IMR-90 (cell line): ENCODE measurements at places on chromosomes 6 and 20. TPM values are rescaled to one million over a fixed set of nuclear protein-coding genes. Genes with fewer than 3 reads are reported as not detected.

DEFB119 gene
- total RNA-seq = not detected in 2 replicates

DXO gene
- total RNA-seq = 7.8 and 9.3 TPM in 2 replicates

ACTL10 gene
- total RNA-seq = 0.18 and 0.28 TPM in 2 replicates

EYS gene
- total RNA-seq = under 0.01 TPM in 2 replicates

TDRD6 gene
- not detected in 2 replicates for total RNA-seq

ZC2HC1B gene
- not detected in 2 replicates for total RNA-seq

PLCB4 gene
- 24.0 and 28.3 TPM in 2 replicates for total RNA-seq

CEP57L1 gene
- 21.9 and 28.3 TPM in 2 replicates for total RNA-seq

GRCh38 chr6:20058121-20058905, 154.0 kb downstream of the MBOAT1 start:
- no peaks in the 10 kb centered on the region for H3K36me3 ChIP-seq
- no peaks in the 10 kb centered on the region for H3K4me1 ChIP-seq
- H3K4me3 ChIP-seq = no peak overlapping the region
- H3K27me3 ChIP-seq = no peaks in the 10 kb centered on the region; the same call in 1 of the 2 replicates

DNA sequence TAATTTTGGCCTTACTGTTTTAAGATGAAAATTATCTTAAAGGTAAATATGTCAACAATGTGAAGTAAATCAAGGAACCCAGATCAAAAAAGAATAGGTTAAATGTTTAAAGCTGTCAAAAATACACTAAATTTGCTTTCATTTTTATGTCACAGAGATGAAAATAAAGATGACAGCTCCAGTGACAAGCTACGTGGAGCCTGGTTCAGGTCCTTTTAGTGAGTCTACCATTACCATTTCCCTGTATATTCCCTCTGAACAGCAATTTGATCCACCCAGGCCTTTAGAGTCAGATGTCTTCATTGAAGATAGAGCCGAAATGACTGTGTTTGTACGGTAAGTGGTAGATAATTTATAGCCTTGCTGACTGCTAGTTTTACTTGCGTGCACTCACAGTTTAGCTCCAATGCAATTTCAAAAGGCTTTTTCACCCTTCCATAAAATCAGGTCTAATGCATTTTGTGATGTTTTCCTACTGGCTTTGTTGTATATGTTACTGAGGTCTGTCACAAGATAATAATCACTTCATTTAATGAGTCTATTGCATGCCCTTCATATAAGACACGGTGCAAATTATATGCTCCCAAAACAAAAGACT, 1.9 kb downstream of the HEBP2 start:
- peaks cover 23% of the 10 kb centered on the region for H3K36me3 ChIP-seq
- no peaks in the 10 kb centered on the region for H3K27me3 ChIP-seq

DNA sequence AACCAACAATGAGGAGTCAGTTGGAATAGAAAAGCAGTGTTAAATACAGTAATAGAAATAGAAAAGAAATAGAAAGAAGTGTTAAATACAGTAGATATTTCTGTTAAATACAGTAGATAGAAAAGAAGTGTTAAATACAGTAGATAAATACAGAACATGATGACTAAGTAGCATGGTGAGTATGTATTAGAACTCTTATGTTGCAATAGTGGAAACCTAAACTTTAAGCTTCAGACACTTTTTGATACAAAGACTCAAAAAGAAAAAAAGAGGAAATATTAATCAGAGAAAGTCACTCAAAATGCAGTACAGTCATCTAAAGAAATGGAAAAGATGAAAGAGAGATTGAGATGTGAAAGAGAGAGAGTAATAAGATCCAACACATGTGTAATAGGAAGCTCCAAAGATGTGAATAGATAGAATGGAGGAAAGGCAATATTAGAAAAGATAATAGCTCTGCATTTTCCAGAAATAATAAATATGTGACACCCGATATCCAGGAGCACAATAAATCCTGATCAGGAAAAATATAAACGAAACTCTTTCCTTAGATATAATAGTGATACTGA, 131.5 kb upstream of the KCNK16 start:
- H3K4me1 ChIP-seq = no peaks in the 10 kb centered on the region
- H3K27ac ChIP-seq = no peak overlapping the region

GRCh38 chr6:2944405-2945152, 26.8 kb downstream of the SERPINB6 start:
- DNase-seq = no peak
- H3K27me3 ChIP-seq = no peaks in the 10 kb centered on the region
- peaks cover 24% of the 10 kb centered on the region for H3K36me3 ChIP-seq
- H3K4me1 ChIP-seq = no peaks in the 10 kb centered on the region
- H3K4me3 ChIP-seq = no peak overlapping the region

- no peaks in the 10 kb centered on the region for H3K36me3 ChIP-seq
- no peak overlapping the region for H3K4me3 ChIP-seq
- peaks cover 34% of the 10 kb centered on the region for H3K4me1 ChIP-seq
Observed at GRCh38 chr6:43840490-43841218, 70.6 kb downstream of the VEGFA start.

- H3K4me3 ChIP-seq = no peak overlapping the region
- H3K27me3 ChIP-seq = no peaks in the 10 kb centered on the region
- no peak for DNase-seq
- no peak overlapping the region for H3K27ac ChIP-seq
- H3K4me1 ChIP-seq = peaks cover 3% of the 10 kb centered on the region; the same call in 1 of the 2 replicates
Observed at GRCh38 chr6:143607974-143608373, 69.8 kb upstream of the PHACTR2 start.

DNA sequence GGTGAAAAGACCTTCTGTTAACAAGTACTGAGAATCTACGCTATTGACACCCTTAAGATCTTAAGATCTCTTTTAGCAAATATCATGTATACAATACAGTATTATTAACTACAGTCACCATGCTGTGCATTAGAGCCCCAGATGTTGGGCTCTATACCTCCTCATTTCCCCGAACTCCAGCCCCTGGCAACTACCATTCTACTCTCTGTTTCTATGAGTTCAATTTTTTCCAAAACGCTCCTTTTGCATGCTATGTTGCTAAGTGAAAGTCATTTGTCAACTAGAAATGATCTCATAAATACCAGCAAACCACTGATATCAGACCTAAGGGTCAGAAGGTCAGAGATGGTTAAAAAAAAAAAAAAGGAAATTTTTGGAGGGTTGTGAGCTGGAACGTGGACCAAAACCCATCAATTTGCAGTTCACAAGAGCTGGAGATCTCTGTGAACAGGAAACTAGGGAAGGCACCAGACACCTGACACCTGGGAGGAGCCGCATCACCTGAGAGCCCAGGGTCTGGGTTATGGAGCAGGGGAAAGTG, 122.0 kb upstream of the KCNK16 start:
- no peaks in the 10 kb centered on the region for H3K27me3 ChIP-seq
- H3K4me1 ChIP-seq = no peaks in the 10 kb centered on the region
- no peaks in the 10 kb centered on the region for H3K36me3 ChIP-seq

DNA sequence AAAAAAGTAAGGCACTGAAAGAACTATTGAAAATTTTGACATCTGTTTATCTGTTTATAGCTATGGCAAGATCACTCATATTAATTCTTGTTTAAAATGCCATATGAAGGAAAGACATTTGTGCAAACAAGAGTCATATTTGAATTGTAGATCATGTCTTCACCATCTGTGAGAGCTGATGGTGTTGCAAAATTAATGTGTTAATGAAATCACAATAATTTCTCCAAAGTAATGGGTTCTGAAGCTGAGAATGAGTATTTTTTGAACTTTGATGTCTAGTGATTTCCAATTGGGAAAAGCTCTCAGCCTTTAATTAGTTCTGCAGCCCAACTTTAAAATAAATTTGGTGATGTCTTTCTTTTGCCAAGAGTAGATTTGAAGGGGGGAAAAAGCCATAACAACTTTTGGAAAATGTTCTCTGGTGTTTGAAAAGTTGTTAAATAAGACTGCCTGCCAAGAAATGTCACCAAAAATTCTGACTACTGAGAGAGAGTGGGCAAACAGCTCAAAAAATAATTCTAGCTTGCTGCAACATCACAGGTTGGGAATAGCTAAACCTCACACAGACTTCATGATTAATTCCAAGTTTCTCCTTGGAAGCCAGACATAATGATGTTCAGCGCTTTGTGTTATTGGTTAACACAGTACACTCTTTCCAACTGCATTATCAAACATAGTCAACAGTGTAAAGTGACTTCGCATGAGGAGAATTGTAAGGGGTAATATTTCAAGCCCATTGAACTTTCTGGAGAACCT, 142.6 kb downstream of the SOBP start:
- H3K4me3 ChIP-seq = no peak overlapping the region
- DNase-seq = no peak
- H3K27me3 ChIP-seq = no peaks in the 10 kb centered on the region
- no peak overlapping the region for H3K27ac ChIP-seq
- peaks cover 2% of the 10 kb centered on the region; the same call in 1 of the 2 replicates for H3K4me1 ChIP-seq
- peaks cover 10% of the 10 kb centered on the region; the same call in 1 of the 2 replicates for H3K36me3 ChIP-seq

GRCh38 chr20:41462372-41463161, 95.9 kb upstream of the EMILIN3 start:
- H3K27ac ChIP-seq = no peak overlapping the region
- peaks cover 8% of the 10 kb centered on the region for H3K36me3 ChIP-seq
- H3K4me3 ChIP-seq = no peak overlapping the region
- DNase-seq = no peak
- no peaks in the 10 kb centered on the region for H3K27me3 ChIP-seq
- no peaks in the 10 kb centered on the region for H3K4me1 ChIP-seq

DNA sequence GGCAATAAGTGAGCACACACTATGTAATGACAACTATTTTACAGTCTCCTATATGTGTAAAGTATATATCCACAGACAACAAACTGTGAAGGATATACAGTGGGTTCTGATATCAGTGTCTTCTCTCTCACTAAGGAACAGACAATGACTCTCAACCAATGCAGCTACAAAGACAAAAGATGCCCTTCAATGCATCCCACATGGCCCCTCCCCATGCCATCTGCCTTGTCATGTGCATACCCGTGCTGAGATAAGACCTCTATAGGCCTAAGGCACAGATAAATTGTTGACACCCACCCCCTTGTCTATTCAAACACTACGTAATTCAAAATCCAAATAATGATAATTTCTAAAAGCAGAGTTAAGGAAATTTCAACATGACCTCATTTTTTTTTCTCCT, 1123.5 kb upstream of the MAP3K7 start:
- H3K27ac ChIP-seq = no peak overlapping the region
- no peaks in the 10 kb centered on the region for H3K4me1 ChIP-seq

DNA sequence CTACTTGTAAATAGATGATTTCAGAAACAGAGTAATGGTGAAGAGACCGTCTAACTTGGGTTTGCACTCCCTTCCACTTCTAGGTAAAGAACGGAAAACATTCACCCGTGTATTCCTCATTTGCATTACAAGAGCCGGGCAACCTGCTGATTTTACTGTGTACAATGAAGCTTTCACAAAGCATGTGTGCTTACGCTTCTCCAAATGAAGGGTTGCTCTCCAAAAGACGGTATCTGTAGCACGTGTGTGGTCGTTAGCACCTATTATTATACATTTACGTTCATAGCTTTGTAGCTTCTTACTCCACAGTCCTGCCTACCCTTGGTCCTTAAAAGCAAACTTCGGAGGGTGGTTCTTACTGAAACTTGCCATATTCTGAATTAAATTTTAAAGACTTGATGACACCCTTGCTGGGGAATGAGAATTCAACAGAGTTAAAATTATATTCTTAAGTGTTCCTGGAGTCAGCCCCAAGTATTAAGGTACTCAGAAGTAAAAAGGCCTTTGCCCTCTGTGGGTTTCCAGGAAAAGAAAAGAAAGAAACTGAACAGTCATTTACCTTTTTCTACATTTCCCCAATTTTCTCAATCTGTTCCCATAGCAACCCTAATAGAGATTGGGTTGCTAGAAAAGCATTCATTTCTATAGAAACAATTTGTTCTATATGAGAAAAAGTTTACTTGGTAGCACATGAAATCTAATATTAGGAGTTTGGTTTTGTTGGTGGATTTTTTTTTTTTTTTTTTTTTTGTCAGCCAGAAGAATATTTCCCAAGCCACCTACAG, 61.9 kb upstream of the KCNG1 start:
- peaks cover 76% of the 10 kb centered on the region for H3K27me3 ChIP-seq
- no peaks in the 10 kb centered on the region for H3K36me3 ChIP-seq
- no peaks in the 10 kb centered on the region for H3K4me1 ChIP-seq
- no peak overlapping the region for H3K4me3 ChIP-seq
- no peak for DNase-seq
- H3K27ac ChIP-seq = no peak overlapping the region

DNA sequence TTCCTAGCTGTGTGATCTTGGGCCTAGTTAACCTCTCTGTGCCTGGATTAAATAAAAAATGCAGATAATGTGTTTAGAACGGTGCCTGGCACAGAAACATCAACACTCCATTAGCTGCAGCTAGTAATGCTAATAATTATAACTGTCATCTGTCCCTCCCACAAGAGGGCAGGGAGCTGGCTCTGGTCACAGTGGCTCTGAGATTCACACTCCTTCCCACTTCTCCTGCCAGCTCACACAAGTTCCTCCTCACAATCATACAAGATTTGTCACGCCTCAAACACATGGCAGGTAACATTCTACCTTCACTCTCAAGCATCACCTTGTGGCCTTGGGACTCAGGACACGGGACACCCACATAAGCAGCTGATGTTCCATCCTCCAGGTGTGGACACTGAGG, 2.4 kb downstream of the ADA start:
- H3K27ac ChIP-seq = no peak overlapping the region
- H3K4me3 ChIP-seq = no peak overlapping the region
- H3K4me1 ChIP-seq = peaks cover 11% of the 10 kb centered on the region

DNA sequence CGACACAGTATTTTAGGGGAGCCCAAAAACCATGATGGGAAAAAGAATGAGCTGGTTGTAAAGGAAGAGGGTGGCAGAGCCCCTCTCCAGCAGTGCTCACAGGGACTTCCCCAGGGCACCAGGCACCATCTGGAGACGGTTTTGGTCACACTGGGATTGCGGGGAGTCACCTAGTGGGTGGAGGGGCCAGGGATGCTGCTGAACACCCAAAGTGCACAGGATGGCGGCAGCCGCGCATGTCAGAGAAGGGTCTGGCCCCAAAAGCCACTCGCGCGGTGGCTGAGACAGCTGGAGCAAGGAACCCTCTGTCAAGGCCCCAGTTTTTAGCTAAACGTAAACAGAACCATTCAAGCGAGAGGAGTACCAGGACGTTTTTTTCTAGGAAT, 10.8 kb downstream of the CTSZ start:
- H3K36me3 ChIP-seq = peaks cover 54% of the 10 kb centered on the region
- H3K27ac ChIP-seq = no peak overlapping the region
- no peak for DNase-seq
- peaks cover 6% of the 10 kb centered on the region; the same call in 1 of the 2 replicates for H3K4me1 ChIP-seq
- H3K4me3 ChIP-seq = no peak overlapping the region

DNA sequence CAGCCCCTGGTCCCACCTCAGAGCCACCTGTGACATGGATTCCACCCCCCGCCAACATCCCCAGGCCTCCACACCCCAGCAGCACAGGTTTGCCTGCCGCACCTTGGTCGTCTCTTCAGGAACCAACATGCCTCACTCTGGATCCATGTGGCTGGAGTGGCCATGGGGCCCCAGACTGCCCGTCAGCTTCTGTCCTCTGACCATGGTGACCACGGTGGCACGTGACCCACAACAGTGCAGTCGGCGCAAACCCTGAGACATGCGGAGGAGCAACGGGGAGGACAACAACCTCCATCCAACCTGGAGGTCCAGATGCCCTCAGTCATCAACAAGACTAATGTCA, 85.6 kb downstream of the ANKRD60 start:
- no peaks in the 10 kb centered on the region for H3K4me1 ChIP-seq
- DNase-seq = no peak
- no peak overlapping the region for H3K27ac ChIP-seq
- H3K27me3 ChIP-seq = peaks cover 9% of the 10 kb centered on the region
- no peaks in the 10 kb centered on the region for H3K36me3 ChIP-seq

- H3K36me3 ChIP-seq = peaks cover 2% of the 10 kb centered on the region
- no peak for DNase-seq
- H3K27me3 ChIP-seq = peaks cover 23% of the 10 kb centered on the region
- no peak overlapping the region for H3K27ac ChIP-seq
- H3K4me3 ChIP-seq = no peak overlapping the region
Observed at GRCh38 chr6:30352550-30352949, 7.6 kb downstream of the RPP21 start.
